ENCODE measurements at places on chromosomes 13 and 19.
A peak's percentile ranks its signal among the peaks of the same experiment; 100 is the strongest.

GRCh38 chr13:23069566-23069965 lies 111.2 kb upstream of the SGCG start:
- peak; percentile 43 for DNase-seq

DNA sequence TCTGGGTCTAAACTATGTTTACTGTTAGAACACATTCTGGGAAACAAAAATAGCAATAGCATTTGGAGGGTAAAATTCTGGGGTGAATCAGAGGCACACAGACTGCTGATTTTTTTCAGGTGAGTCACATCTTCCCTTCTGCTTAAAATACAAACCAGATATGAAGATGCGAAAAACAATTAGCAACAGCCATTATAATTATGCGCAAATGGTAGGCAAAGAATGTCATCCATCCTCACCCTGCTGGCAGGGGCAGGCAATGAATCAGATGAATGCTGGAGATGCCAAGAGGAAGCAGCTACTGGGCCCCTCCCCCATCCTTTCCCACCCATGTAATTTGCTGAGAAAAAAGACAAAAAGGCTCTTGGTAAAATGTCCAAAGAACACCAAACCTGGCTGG lies 282.9 kb downstream of the KLF5 start:
- DNase-seq, result peak; percentile 76

DNA sequence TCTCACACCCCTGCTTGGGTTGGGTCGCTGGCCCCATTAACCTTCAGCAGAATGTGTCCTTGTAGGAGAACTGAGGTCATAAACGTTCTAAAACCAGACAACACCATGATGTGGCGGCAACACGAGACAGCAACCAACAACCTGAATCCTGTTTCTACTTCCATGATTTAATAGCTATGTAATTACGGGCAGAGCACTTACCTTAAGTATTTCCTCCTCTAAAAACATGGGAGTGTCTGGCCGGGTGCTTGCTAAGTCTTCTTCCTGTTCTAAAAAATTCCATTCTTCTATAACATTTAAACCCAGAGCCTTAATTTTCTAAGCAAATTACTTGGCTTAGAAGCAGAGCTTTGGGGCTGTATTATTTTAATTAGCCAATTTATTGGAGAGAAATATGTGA lies 33.5 kb upstream of the IRS2 start:
- peak; percentile 12 for DNase-seq

GRCh38 chr19:2519482-2519881 lies 43.6 kb downstream of the GADD45B start:
- DNase-seq, result no peak

DNA sequence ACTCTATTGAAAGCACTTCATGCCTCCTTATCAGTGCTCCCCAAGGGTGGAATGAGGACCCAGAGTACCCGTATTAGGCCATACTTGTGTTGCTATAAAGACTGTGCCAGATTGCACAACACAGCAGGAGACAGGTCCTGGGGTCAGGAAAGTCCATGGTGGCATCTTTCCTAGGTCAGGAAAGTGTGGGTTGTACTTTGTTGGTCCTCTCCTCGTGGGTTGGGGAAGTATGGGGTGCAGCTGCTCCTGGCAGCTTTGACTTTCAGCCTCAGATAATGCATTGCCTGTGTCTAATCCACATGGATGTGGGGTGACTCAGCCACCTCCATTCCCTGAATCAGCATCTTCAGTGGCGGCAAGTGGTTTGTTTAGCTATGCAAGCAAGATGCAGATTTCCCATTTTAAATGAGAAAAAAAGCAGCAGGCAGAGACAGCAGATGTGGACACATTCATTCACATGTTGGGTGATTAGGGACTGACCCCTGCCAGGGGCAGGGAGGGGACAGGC lies 8.4 kb upstream of the CYP2B6 start:
- DNase-seq, result no peak

- DNase-seq, result no peak
Observed at GRCh38 chr13:113952151-113952982, 21.5 kb downstream of the C13orf46 start.

DNA sequence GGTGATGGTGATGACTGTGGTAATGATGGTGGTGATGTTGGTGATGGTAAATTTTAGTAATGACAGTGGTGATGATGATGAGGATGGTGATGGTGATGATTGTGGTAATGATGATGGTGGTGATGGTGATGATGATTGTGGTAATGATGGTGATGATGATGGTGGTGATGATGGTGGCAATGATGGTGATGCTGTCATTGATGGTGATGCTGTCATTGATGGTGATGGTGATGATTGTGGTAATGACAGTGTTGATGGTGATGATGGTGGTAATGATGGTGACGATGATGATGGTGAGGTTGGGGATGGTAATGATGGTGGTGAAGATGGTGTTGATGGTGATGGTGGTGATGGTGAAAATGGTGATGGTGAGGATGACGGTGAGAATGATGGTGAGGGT lies 11.7 kb upstream of the BCAT2 start:
- DNase-seq, result no peak

GRCh38 chr13:27257648-27258253 lies 6.4 kb downstream of the RPL21 start:
- DNase-seq, result no peak

DNA sequence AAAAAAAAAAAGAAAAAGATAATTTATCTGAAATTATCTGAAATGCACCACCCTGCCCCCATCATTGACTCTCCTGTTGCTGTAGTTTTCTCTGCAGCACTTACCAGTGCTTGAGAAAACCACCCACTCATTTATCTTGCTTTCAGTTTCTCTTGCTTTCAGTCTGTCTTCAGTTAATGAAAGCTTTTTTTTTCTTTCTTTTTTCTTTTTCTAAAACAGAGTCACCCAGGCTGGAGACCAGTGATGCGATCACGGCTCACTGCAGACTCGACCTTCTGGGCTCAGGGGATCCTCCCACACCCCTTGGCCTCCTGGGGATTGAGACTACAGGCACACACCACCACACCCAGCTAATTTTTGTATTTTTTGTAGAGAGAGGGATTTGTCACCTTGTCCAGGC lies 4.3 kb upstream of the ACP5 start:
- DNase-seq, result peak; percentile 70

- no peak for DNase-seq
Observed at GRCh38 chr13:21850013-21851006, 179.4 kb downstream of the FGF9 start.

DNA sequence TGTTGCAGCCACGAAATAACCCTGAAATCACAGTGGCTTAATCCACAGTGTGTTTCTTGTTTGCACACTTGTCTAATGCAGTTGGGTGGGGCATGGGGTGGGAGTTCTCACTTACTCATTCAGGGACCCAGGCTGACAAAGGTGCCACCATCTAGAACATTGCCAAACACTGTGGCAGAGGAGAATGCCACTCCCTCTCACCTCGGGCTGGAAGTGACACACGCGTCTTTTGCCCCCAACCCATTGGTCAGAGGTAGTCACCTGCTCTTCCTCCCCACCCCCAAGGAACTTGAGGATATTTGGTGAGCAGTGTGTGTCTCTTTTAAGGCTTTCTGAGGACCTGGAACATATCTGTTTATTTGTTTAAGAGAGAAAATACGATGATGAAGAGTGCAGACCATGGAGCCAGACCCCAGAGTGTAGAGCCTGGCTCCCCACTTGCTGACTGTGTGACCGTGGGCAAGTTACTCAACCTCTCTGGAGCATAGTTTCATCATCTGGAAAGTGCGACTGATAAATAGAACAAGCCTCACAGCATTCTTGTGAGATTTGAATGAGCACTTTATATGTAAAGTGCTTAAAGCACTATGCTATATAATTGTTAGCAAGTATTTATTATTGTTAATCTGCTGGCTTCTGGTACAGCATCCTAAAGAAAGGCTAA lies 17.4 kb downstream of the GPR183 start:
- DNase-seq, result no peak
